ENCODE measurements at places on chromosomes 11 and 22. TPM values are rescaled to one million over a fixed set of nuclear protein-coding genes. Genes with fewer than 3 reads are reported as not detected.

DNA sequence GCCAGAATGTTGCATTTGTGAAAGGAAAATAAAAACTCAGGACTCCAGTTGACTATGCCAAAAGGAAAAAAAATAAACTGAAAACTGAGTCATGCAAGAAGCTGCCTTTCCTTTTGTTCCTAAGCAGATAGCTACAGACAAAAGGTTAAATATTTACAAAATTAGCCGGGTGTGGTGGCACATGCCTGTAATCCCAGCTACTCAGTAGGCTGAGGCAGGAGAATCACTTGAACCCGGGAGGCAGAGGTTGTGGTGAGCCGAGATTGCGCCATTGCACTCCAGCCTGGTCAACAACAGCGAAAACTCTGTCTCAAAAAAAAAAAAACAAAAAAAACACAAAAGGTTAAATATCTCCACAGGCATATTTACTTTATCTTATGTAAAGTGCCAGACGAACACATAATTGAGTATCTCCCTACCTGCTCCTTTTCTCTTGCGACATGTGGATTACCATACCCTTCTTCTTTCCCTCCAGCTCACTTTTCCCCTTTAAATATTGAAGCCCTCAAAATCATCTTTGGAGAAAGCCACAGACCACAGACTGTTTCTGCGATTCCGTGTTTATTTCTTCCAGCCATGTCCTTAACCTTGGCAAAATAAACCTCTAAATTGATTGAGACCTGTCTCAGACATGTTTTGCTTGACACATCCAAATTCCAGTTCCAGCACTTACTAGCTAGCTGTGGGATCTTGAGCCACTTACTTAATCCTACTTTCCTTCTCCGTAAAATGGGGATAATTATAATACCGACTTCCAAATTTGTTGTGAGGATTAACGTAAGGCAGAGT, 2.3 kb upstream of the SMPD1 start:
- no peaks in the 10 kb centered on the region for H3K27me3 ChIP-seq
- peaks cover 9% of the 10 kb centered on the region for H3K36me3 ChIP-seq
- peaks cover 36% of the 10 kb centered on the region for H3K4me1 ChIP-seq
- H3K4me3 ChIP-seq = no peak overlapping the region
- no peak for DNase-seq

- H3K36me3 ChIP-seq = peaks cover 15% of the 10 kb centered on the region
- no peak for DNase-seq
- no peaks in the 10 kb centered on the region for H3K27me3 ChIP-seq
- H3K27ac ChIP-seq = no peak overlapping the region
Observed at GRCh38 chr22:46829941-46830715, 67.7 kb downstream of the TBC1D22A start.

DNA sequence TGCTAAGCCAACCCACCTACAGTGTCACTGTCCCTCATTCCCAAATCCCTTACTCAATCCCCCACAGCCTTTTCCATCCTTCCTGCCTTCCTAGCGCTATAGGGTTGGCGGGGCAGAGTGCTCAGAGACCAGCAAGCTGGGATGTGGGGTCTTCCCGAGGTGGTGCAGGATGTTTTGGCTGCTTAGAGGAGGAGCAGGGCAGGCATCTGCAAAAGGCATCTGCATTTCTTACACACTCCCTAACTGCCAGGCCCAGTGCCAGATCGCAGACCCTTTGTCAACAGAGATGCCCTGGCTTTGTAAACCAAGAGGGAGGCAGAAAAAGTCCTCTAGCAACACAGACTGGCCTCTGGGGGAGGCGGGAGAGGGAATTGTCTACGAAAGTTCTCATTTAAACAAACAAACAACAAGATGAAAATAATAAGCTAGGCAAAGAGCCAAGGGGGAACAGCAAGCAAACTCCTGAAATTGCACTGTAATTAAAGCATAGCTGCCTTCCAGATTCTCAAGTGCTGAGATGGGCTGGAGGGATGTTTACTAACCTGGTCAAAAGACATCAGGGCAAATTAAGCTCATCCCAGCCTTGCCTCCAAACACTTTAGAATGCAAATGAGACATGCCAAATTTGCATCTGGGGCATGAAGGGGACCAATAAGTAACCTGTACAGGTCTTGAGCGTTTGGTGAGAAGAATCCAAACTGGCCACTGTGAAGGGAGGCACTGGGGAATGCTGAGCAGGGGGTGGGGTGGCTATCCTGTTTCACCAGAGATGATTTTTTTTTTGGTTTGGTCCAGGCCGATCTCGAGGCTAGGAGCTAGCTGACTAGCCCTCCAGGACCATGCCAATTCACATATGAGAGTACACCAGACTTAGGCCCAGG, 38.1 kb upstream of the ADA2 start:
- no peaks in the 10 kb centered on the region for H3K27me3 ChIP-seq
- DNase-seq = no peak
- H3K4me3 ChIP-seq = peak overlapping the region; percentile 35
- peak overlapping the region; percentile 18 for H3K27ac ChIP-seq

Gene GAB4
- total RNA-seq = not detected

Gene XKR3
- total RNA-seq = not detected

Measured in CD4-positive, alpha-beta T cell (primary cell).